ENCODE measurements at places on chromosomes 1 and 21.

GRCh38 chr1:86829321-86829720 is 84.6 kb downstream of the SELENOF start:
- DNase-seq = no peak

- no peak for DNase-seq
Measured at GRCh38 chr1:208090388-208091301, 153.5 kb downstream of the PLXNA2 start.

- DNase-seq = no peak
Measured at GRCh38 chr1:228376262-228376628, 30.4 kb downstream of the TRIM11 start.

DNA sequence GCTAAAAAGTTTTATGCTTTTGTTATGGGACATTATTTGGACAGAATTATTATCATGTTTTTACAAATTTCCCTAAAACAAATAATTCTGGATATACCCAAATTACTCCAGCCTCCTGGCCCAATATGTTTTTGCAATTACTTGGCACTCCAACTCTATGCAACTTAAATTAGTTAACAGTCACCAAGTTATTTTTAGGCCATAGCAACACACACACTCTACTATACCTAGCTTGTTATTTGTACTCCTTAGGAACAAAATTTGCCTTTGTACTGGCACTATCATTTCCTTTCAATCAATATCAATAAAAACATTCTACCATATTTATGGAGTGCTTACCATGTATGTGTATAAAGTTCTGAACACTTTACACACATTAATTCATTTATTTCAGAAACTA is 7.7 kb downstream of the DUSP10 start:
- no peak for DNase-seq

- DNase-seq = peak; percentile 28
Measured at GRCh38 chr1:109467301-109467777, 993 bp downstream of the SYPL2 start.

- DNase-seq = no peak
Measured at GRCh38 chr1:185567440-185567839, 166.8 kb upstream of the HMCN1 start.

- DNase-seq = no peak
Measured at GRCh38 chr1:109944541-109944940, 33.9 kb downstream of the CSF1 start.

GRCh38 chr1:206609229-206609991 is 2.9 kb downstream of the EIF2D start:
- DNase-seq = no peak

- DNase-seq = no peak
Measured at GRCh38 chr1:220504329-220504728, 23.6 kb upstream of the MARK1 start.

DNA sequence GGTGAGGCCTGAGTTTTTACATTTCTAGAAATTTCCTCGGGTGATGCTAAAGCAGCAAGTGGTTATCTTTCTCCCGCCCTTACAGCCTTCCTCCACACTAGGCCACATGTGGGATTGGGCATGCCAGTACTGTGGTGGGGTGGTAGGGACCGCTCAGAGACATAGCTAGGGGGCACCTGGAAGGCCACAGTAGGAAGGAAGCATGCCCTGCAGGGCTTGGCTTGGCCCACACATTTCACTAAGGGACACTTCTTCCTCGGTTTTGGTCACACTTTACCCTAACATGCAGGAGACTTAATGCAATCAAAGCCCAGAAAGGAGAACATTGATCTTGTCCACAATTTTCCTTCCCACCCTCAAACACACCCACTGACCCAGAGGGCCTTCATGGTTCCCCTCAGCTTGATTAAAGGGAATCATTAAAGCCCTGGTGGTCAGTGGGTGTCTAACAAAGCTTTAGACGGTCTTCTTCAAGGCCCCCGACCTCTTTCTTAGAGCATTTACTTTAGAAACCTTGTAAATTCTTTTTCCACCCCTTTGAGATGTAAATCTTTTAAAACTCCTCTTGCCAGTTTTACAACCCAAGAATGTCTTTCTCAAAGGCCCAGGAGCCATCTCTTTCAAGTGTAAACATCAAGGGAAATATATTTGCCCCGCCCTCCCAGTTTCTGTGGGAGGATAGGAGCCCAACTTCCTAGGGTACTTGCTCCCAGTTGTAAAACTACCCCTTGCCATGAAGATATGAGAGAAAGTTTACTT is 246.4 kb upstream of the PTBP2 start:
- DNase-seq = peak; percentile 58

- DNase-seq = no peak
Measured at GRCh38 chr1:240210026-240210425, 118.3 kb downstream of the FMN2 start.

DNA sequence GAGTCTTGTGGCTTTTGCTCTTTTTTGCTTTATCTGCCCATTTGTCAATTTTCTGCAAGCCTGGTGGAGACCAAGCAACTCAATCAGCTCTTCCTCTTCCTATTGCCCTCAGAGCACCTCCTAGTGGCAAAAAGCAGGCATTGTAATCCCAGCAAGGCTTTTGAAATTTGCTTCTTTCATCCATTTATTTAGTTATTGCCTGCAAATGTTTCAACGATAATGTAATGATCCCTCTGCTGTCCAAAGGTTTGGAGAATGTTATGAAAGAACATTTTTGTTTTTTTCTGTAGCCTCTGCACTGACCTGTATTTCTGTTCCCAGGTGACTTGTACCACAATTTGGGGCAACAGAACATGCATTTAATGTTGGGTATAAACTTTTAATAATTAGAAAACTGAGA is 127.8 kb downstream of the GABPA start:
- peak; percentile 17 for DNase-seq

GRCh38 chr1:181062836-181063428 is 25.6 kb upstream of the IER5 start:
- no peak for DNase-seq

DNA sequence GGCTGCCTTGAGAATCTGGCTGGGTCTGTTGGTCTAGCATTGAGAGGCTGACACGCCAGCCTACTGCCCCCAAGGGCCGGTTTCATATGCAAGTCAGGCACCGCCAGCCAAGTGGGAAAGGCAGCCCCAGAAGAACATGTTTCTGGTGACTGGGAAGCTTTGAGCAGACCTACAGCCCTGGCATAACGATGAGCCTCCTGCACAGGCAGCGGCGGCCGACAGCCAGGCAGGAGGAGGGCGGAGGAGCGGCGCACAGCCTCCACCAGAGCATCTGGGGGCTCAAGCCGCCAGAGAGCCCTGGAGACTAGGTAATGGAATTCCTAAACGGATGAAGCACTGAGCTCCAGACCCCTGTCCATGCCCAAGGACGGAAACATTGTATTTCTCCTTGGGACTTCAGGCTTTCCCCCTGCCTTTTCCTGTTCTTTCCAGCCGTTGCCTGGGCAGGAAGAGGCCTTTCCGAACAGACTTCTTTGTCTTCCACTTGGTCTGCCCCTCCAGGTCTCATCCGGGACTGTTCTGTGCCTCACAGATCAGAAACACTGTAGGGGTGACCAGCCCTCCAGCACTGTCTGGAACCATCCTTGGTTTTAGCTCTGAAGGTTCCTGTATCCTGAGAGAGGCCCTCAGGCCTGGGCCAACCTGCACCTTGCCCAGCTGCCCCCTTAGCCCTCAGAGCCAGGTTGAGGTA is 59.5 kb downstream of the IRF2BP2 start:
- no peak for DNase-seq

- DNase-seq = peak; percentile 39
Measured at GRCh38 chr1:3547055-3548005, 64.0 kb downstream of the MEGF6 start.

DNA sequence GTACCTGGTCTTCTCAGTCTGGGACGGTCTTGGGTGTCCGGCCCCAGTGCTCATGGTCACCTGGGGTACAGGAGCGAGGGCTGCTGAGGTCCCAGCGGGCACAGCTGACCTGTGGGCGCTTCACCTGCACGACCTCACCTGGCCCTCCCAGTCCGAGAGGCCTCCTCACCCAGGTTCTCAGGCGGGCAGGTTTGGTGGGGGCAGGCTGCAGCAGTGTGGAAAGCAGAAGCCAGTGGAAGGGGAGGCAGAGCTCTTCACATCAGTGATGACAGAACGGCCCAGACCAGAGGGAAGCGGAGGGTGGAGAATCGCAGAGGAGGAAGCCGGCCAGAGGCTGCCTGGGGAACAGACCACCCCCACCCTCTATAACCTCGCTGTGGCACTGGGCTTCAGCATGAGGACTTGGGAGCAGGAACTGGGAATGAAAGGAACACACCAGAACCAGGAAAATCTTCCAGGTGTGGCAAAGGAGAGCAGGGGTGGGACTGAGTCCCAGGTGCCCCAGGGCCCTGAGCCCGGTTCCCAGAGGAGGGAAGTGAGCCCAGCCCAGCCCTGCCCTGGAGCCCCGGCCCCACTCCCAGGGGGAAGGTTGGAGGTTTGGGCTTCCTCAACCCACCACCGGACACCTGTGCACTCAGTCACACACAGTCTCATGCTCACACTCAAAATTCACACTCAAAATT is 265.2 kb upstream of the VAMP3 start:
- no peak for DNase-seq

- DNase-seq = no peak
Measured at GRCh38 chr1:175204330-175204729, 11.8 kb upstream of the KIAA0040 start.

DNA sequence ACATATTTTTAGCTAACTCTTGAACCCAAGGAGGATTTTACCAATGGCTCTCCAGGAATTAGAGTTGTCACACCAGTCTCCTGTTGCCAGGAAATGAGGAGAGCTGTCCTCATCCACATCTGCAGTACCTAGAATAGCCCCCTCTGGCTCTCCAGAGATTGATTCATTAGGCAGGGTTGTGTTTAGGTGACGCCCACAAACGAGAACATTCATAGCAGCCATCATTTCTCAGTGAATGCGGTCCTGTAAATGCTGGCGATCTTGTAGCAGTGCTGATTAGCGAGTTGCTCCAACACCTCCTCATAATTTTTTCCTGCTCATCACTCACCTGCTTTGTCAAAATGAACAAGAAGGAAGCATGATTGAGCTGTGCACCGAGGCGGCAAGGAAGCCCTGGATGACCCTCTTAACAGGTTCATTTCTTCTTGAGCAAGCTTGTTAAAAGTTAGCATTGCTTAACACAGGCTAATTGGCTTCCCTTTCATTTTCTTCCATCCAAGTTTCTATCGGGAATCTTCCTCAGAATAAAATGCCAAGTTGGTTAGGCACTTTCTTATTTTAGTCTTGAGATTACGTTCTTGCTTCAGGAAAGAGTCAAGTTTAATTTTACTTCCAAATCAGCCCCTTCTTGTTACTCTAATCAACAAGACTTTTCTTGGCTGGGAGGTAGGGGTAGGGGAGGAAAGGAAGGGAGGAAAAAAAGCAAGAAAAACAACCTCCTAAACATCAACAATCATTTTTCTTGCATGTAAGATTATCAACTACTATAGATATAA is 16.5 kb upstream of the KLHDC8A start:
- no peak for DNase-seq

- no peak for DNase-seq
Measured at GRCh38 chr1:208030288-208031091, 119.6 kb upstream of the CD34 start.

GRCh38 chr1:205977402-205978014 is 25.7 kb downstream of the RAB7B start:
- peak; percentile 82 for DNase-seq

DNA sequence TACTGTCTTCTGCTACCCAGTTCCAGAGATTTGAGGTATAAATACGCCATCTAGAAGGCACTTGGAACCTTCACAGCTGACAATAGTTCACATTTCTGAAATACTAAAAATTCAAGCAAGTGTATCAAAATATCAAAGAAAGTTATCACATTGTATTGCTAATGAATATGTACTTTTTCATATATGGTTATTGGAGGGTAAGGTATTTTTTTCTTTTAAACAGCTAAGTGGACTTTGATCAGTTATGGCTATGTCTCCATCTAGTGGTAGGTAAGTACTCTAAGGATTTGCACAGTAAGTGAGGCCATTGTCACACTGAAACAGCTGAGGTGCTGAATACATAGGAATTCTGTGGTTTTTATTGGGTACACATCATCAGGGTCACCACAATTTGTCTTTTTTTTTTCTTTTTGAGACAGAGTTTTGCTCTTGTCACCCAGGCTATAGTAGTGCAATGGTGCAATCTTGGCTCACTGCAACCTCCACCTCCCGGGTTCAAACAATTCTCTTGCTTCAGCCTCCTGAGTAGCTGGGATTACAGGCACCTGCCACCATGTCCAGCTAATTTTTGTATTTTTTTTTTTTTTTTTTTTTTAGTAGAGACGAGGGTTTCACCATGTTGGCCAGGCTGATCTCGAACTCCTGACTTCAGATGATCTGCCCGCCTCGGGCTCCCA is 49.1 kb upstream of the CR2 start:
- DNase-seq = no peak

- DNase-seq = no peak
Measured at GRCh38 chr1:145845144-145845513, 301 bp upstream of the NUDT17 start.
